ENCODE measurements at places on chromosomes 5 and 9. TPM values are rescaled to one million over a fixed set of nuclear protein-coding genes. Genes with fewer than 3 reads are reported as not detected.

DNA sequence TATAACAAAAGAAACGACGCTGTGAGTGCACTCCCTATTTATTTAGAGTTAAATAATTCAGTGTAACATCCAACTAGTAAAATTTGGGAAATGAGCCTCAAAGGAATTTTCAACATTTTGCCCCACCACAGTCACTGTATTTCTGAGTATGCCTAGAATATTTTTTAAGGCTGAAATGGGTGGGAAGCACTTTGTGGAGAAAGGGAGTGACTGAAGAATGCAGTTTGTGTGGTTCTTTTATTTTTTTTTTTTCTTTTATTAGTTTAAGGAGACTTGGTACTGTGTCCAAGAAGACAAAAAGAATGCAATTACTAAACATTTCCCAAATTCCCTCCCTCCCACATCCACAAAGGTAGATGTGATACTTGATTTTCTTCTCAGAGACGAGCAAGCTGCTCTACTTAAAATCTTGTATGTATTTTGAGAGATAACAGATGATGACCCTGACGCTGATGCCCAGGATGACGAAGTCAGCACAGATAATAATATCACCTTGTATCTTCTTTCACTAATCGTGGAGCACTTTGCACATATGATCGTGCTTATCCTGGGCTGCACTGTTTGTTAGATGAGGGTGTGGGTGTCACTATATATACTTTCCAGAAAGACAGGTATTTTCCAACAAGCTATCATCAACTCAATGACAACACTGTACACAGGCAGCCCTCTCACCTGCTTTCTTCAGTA lies 586.3 kb downstream of the RAB3C start:
- no peaks in the 10 kb centered on the region for H3K27me3 ChIP-seq
- no peak for DNase-seq
- H3K4me1 ChIP-seq: peaks cover 41% of the 10 kb centered on the region

Gene CTNND2
- not detected for total RNA-seq

Gene EQTN
- not detected for total RNA-seq

DNA sequence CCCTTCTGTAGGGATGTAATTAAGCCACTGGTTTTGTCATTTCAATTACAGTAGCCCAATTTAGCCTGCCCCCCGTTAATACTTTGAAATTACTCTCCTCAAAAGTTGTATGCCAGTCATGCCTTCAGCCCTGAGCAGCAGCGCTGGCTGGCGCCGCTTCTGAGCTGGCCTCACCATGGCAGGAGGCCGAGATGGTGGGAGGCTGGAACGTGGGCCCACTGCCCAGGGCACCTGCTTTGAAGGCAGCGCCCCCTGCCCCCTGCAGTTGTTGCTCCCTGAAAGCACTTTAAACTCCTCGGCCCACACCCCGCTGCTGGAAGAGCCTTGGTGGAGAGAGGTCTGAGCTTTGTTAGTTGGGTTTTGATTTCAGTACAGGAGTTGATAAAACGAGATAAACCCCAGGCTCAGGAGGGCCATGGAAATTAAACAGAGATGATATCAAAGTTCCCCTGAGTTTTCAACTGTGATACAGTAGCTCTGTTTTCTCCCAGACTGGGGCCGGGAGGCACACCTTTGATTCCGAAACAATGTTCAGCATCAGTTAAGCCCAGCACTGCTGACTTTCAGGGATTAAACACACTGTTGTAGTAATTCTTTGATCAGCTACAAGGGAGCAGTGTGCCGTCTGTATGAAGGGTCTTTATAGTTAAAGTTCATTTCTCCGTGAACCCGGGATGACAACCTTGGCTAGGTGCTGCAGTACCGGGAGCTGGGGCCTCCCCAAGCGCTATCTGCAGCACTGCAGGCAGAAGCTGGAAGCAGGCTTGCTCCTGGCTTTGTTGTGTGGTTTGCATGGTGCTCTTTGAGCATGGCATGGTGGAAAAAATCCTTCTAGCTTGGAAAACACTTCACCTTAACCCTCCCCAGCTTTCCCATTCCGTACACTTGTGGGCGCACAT lies 9.5 kb downstream of the MVB12B start:
- H3K4me3 ChIP-seq: no peak overlapping the region
- H3K27me3 ChIP-seq: peaks cover 7% of the 10 kb centered on the region
- no peaks in the 10 kb centered on the region for H3K4me1 ChIP-seq
- DNase-seq: no peak
- no peaks in the 10 kb centered on the region for H3K36me3 ChIP-seq

Gene TAF11L10
- total RNA-seq: not detected

DNA sequence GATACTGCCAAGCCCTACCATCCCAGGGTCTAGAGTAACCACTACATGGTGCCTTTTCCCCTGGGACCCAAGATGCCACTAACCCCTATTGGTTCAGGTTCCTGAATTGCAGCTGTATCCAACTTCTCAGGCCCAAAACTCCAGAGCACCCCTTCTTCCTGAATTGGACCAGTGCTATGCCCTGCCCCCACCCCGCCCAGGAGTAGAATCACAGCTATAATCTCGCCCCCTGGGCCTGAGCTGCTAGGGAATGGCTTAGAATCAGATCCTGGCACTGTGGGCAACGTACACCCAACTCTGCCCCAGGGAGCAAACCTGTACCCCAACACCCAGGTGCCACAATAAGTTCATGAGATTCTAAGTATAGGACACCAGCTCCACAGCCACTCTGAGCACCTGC lies 206.3 kb downstream of the CACNA1B start:
- no peak overlapping the region for H3K4me3 ChIP-seq
- peaks cover 6% of the 10 kb centered on the region for H3K27me3 ChIP-seq
- no peaks in the 10 kb centered on the region for H3K36me3 ChIP-seq
- H3K27ac ChIP-seq: no peak overlapping the region
- DNase-seq: no peak

Gene KIF4B
- total RNA-seq: 0.05 TPM

DNA sequence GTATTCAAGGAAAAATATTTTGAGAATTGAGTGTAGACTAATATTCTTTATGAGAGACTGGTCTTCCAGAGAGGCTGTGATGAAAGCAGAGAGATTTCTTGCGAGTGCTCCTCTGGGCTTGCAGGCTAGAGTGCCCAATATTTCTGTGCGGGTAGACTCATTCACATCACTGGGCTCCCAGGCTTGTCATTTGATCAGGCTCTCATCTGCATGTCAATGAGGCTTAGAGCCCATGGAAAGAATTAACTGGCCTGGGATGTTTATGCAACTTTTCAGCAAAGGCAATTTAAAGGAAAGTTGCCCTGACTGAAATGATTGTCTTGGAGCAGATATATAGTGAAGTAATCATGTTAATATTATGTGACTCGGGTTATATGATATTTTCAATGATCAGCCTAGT lies 42.3 kb downstream of the SNCAIP start:
- no peaks in the 10 kb centered on the region for H3K4me1 ChIP-seq
- DNase-seq: no peak
- no peaks in the 10 kb centered on the region for H3K36me3 ChIP-seq

GRCh38 chr5:96814041-96814440 lies 6.3 kb upstream of the ERAP1 start:
- DNase-seq: no peak
- no peaks in the 10 kb centered on the region for H3K27me3 ChIP-seq
- peaks cover 1% of the 10 kb centered on the region for H3K36me3 ChIP-seq
- no peak overlapping the region for H3K27ac ChIP-seq

DNA sequence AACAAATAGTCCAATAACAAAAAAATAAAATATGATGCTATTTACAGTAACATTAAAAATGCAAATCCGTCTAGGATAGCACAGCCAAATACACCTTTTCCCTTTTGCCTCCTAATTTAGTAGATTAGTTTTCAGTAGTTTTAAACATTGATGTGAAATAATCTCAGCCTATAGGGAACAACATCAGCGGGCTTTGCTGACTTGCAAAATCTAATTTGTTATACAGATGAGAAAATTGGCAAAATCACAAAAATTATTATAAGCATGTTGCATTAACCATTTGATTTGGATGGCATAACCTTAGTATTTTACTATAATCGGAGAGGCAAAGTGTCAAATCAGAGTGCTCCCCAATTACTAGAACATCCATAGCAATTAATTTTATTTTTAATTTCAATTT lies 563.5 kb downstream of the CDH18 start:
- H3K27me3 ChIP-seq: no peaks in the 10 kb centered on the region
- no peaks in the 10 kb centered on the region for H3K4me1 ChIP-seq
- H3K4me3 ChIP-seq: no peak overlapping the region
- no peaks in the 10 kb centered on the region for H3K36me3 ChIP-seq
- no peak overlapping the region for H3K27ac ChIP-seq

GRCh38 chr9:76101947-76102346 lies 211.5 kb downstream of the PCSK5 start:
- H3K27ac ChIP-seq: no peak overlapping the region
- H3K4me1 ChIP-seq: peaks cover 23% of the 10 kb centered on the region
- H3K36me3 ChIP-seq: peaks cover 26% of the 10 kb centered on the region
- no peak overlapping the region for H3K4me3 ChIP-seq
- no peak for DNase-seq

DNA sequence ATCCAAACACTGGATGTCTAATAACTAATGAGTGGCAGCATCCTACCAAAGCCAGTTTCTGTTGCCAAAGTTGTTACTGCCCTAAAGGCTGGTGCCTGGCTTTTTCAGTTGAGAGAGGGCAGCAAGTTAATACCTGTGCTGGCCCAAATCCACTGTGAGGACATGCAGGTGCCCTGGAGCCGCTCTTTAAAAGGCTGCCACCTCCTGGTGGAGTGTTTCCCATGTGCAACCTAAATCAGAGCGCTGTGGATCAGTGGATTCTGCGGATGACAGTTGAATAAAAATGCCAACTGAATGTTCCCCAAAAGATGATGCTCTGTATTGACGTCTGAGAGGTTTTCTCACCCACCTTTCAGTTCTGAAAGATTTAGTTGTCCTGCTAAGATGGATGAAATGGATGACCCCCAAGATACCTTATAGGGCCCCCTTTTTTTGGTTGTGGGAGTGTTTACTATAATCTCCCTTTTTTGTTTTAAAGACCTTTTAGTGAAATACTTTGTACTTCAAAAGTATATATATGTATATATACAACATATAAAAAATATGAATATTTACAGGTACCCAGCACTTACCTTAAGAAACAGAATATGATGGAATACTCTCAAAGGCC lies 146.4 kb downstream of the EGFLAM start:
- H3K4me1 ChIP-seq: no peaks in the 10 kb centered on the region
- H3K36me3 ChIP-seq: no peaks in the 10 kb centered on the region
- DNase-seq: no peak
- H3K4me3 ChIP-seq: no peak overlapping the region
- no peak overlapping the region for H3K27ac ChIP-seq
- peaks cover 15% of the 10 kb centered on the region for H3K27me3 ChIP-seq

DNA sequence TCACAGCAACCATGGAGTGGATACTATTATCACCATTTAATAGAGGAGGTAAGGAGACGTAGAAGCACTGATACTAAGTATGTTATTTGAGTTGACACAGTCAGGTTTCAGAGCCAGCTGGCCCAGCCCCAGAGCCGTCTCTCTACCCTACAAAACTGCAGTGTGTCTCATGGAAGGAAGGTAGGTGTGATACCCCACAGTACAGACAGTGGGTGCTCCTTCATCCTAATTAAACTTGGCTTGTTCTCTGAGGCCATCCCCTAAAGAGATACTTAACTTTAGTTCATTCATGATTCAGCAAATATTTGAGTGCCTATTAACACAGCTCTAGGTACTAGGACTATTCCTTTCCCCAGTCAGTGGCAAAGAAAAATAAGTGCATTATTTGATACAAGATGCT lies 22.6 kb downstream of the PIP5K1B start:
- no peak overlapping the region for H3K27ac ChIP-seq
- peaks cover 8% of the 10 kb centered on the region for H3K27me3 ChIP-seq
- no peak overlapping the region for H3K4me3 ChIP-seq
- no peaks in the 10 kb centered on the region for H3K36me3 ChIP-seq

- H3K27ac ChIP-seq: peak overlapping the region; percentile 80
- H3K27me3 ChIP-seq: no peaks in the 10 kb centered on the region
- peaks cover 78% of the 10 kb centered on the region for H3K4me1 ChIP-seq
- no peak for DNase-seq
- H3K36me3 ChIP-seq: peaks cover 36% of the 10 kb centered on the region
- peak overlapping the region; percentile 15 for H3K4me3 ChIP-seq
Measured at GRCh38 chr9:89436963-89437625, 60.8 kb downstream of the SEMA4D start.

- no peak for DNase-seq
- no peak overlapping the region for H3K27ac ChIP-seq
- no peak overlapping the region for H3K4me3 ChIP-seq
- H3K4me1 ChIP-seq: no peaks in the 10 kb centered on the region
Measured at GRCh38 chr9:113669522-113670115, 206.1 kb downstream of the RGS3 start.

DNA sequence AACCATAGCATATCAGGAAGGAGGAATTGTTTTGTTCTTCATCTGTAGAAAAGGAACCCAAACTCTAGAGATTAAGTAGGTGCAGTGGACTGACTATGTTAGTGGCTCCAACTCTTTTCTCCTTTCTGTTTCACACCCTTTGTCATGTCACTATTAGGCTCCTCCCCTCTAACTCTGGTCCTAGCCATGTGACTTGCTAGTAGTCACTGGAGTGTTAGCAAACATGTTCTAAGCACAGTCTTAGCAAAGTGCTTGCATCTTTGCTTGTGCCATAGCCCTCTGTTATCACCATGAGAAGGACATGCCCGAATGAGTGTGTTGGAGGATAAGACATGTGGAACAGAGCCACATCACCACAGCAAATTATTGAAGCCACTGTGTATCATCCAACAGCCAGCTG lies 55.4 kb upstream of the PPP3R2 start:
- no peaks in the 10 kb centered on the region for H3K4me1 ChIP-seq
- no peak for DNase-seq
- H3K36me3 ChIP-seq: no peaks in the 10 kb centered on the region
- H3K27ac ChIP-seq: no peak overlapping the region

DNA sequence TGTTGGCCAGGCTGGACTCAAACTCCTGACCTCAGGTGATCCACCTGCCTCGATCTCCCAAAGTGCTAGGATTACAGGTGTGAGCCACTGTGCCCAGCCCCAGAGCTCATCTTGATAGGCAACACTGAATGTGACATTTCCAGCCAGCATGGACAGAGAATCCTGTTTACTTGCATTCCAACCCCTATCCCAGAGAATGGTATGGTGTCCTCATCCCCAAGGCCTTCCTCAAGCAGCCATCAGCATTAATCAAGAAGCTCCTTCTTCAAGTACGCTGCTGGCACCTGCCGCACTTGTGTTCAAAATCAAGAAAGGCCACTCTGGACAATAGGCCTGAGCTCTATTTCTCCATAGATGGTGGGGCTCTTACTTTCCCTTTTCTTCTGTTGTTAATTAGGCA lies 40.2 kb downstream of the STARD4 start:
- H3K36me3 ChIP-seq: peaks cover 14% of the 10 kb centered on the region
- H3K4me1 ChIP-seq: peaks cover 5% of the 10 kb centered on the region
- no peak for DNase-seq
- H3K27ac ChIP-seq: no peak overlapping the region
- H3K4me3 ChIP-seq: no peak overlapping the region

Gene NRG2
- total RNA-seq: not detected

Measured in activated T-helper 1 cell treated with anti-CD3 and anti-CD28 coated beads, Interleukin-12 subunit alpha, Interleukin-12 subunit beta, Interleukin-2, Interleukin-4 antibody, amounts not matched to agents 30 ng/mL and 10 ng/mL and 1 ng/mL, durations not matched to agents 14 hours and 24 hours and 36 hours (primary cell).